ENCODE measurements at places on chromosomes 2 and 18. TPM values are rescaled to one million over a fixed set of nuclear protein-coding genes. Genes with fewer than 3 reads are reported as not detected.

- ATAC-seq: no peak
These were observed 4.0 kb upstream of the RTN4 start for GRCh38 chr2:55054106-55054875.

GRCh38 chr18:10519366-10519765, 6.5 kb upstream of the NAPG start:
- ATAC-seq: peak; percentile 8

DNA sequence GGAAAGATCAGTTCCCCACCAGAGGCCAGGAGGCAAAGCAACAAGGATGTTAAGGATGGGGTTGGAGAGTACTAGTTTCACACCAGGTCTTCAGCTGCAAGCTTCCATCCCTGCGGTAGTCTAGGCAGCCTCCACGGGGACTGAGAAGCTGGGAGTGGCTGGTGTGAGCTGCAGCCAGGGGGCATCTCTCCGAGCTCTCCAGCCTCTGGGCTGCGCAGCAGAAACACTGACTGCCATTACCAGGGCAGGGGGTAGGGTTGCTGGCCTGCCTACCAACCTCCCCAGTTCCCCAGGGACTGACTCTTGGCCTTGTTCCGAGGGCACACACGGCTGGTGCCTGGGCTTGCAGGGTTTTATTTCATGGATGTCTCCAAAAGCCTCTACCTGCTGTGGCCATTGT, 15.9 kb downstream of the GATA6 start:
- peak; percentile 28 for ATAC-seq

GRCh38 chr2:96345868-96346462, 10.4 kb downstream of the NCAPH start:
- no peak for ATAC-seq

DNA sequence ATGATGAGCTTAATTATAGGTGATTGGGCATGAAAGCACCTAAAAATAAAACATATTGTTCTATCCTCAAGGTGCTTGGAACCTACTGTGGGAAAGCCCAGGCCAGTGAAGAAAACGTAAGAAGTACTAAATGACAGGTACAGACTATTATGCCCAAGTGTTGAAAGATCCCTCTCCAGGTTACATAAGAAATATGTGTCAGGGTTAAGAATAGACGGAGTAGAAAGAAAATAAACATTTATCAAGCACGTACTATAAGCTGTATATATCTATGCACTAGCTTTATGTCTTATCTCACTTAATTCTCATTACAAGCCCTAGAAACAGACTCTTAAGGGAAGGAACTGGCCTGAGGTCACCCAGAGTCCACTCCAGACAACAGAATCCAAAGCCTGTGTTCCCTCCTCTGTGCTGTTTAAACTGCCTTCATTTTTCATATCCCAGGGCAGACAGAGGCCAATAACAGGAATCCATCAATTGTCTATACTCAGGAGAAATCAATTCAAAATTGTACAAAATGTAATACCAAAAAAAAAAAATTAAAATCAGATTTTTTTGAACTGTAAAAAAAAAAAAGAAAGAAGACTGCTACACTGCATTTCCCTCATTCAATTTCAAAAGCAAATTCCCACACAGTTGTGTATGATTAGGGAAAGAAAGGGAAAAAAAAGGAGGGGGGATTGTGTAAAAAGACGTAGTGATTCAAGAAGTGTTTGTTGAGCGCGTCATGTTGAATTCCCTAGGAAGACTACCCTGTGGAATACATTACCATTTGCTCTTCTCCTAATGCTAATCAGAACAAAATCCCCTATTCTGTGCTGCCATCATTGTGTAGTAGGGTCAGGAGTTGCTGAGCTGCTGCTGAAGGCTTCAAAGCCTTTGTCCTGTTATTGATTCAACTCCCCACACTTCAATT, 156.3 kb downstream of the IRS1 start:
- ATAC-seq: no peak

- ATAC-seq: no peak
These were observed 270.4 kb upstream of the MC4R start for GRCh38 chr18:60643009-60643408.

GRCh38 chr2:67476809-67477790, 80.0 kb downstream of the ETAA1 start:
- peak; percentile 48 for ATAC-seq

GRCh38 chr2:132751836-132752235, 81.8 kb upstream of the LYPD1 start:
- no peak for ATAC-seq

GRCh38 chr18:63207143-63207790, 112.3 kb downstream of the BCL2 start:
- ATAC-seq: no peak

GRCh38 chr2:9248363-9248762, 41.8 kb downstream of the ASAP2 start:
- no peak for ATAC-seq

DNA sequence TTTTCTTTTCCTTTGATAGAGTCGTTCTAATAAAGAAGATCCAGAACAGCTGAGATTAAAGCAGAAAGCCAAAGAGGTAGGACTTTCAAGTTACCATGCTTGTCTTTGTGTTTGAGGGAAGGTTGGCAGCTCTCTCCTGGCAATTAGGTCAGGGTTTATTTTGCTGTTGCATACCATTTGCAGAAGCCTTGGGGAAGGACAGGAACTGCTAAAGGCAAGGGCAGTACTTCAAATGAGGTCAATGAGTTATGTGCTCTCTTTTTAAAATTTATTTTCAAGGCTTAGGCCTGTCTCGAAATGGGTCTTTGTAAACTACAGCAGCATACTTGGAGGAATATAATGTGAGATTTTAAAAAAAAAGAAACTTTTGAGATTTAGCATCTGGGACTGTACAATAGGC, 108.9 kb downstream of the TAF4B start:
- ATAC-seq: no peak

DNA sequence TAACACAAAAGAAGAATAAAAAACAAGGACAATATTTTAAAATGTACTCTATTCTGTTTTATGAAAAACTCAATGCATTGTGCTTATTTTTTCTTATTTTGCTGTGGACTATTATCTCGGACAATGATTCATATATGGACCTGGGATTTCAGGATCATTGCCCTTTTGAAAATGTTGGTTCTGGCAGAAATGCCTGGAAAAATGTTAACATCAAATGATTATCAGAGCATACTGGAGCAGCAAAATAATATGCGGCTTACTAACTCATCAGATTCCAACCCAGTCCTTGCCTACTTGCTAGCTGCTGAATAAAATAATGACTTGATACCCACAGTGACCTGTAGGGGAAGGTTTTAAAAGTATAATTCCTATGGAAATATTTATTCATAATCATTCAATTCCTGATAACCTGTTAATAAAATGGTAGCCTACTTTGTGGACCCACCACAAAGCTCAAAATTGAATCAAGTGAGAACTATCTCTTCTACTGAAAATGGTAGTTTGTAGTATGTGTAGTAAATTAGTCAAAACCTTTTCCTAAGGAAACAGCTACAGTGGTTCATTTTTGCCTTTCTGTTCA, 117.4 kb downstream of the NEB start:
- no peak for ATAC-seq

DNA sequence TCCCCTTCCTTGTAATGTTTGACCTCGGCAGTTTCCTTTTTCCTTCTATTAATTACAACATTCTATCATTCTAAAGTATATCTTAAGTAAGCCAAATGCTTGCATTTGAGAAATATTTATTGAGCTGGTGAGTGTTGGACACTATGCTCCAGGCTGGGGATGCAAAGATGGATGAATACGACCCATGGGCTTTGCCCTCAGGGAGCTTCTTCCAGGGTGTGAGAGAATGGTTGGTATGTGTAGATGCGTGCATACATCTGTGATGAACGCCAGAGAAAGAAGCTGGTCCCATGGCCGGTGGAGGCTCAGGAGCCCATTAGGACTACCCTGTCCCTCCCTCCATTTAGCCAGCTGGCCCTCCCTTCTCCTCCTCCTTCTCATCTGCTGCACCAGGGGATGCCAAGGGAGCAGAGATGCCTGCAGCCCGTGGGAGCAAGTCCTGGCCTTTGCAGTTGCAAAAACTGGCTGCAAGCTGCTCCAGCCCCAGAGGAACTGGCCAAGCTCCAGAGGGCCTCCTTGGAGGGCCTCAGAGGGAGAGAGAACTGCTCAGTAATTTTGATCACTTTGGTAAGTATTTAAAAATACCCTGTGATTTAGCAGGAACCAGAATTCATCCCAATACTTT, 65.7 kb upstream of the FOSL2 start:
- ATAC-seq: no peak

- no peak for ATAC-seq
These were observed 81.3 kb upstream of the PIK3C3 start for GRCh38 chr18:41873730-41874129.

GRCh38 chr2:60569680-60570111, 16.2 kb upstream of the BCL11A start:
- ATAC-seq: no peak

DNA sequence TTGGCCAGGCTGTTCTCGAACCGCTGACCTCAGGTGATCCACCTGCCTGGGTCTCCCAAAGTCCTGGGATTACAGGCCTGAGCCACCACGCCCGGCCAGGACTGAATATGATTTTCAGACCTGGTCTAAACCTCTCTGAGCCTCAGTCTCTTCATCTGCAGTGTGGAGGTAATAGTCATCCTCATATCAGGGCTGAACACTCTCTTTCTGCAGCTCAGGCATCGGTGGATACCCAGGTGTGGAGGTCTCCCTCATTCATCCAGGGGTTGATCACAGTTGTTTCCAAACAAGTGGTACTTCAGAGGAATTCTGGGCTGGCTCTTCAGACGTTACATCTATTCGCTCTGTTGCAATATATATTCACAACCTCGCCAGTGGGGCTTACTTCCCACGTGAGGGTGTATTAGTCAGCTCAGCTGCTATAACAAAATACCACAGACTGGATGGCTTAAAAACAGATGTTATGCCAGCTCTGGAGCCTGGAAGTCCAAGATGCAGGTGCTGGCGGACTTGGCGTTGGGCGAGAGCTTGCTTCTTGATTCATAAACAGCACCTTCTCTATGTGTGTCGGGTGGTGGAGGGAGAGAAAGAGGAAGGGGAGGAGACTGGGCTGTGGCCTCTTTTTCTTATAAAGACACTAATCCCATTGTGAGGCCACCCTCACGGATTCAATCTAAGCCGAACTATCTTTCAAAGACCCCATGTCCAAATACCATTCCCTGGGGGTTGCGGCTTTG, 2.9 kb upstream of the MBP start:
- no peak for ATAC-seq

DNA sequence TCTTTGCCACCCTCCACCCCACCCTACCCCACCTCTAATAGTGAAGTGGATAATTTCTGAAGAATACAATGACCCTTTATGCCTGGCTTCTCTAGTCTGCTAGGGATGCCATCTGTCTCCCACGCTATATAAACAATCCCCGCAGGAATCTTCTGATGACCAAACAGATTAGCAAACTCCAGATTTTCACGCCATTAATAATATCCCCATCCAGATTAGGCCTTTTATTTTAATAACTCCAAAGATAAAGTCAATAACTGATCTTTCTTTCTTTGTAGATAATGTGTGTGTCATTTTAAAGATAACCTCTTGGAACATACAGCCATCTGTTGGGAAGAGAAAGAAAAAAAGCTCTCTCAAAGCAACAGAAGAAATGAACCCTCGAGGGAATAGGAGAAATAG, 47.9 kb upstream of the CCDC150 start:
- ATAC-seq: no peak

GRCh38 chr2:58221909-58222308, 19.2 kb downstream of the FANCL start:
- ATAC-seq: no peak

DNA sequence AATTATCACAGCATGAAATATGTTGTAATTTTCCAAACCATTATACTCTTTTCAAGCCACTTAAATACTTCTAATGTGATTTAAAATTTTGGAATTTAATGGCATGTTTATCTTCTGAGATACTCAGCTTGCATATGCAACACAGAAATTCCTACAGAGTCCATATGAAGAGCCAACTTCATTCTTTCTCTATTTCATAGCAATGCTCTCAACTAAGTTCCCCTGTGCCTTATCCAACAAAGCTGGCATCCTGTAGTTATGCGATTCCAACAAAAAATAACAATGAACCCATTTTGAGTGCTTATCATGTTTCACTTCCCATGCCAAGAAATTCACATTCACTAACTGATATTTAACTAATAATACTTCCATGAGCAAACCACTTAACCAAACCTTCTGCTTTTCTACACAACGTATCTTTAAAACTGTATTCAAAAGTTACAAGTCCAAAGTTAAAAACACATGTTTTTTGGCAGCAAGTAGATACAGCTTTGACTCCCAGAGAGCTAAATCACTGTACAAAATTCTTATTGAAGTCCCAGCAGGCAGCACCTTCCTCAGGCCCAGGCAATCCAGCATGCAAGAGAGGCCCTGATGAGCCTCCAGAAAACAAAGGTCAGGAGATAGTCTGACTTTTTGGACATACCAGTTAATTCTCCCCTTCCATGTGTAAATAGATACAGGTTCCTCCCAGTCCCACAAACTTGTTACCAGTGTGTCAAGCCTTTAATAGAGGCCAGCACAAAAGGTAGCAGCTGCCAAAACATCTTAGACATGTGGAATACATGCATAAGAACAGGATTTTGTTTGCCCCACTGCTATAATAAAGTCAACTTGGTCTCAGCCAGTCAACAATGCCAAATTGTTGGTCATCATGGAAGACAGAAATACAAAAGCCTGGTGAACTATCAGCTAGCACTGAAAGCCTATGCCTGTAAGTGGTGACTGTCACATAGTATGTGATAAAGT, 113.1 kb upstream of the WDR75 start:
- no peak for ATAC-seq

- no peak for ATAC-seq
These were observed 39.5 kb upstream of the LBH start for GRCh38 chr2:30191819-30192271.

GRCh38 chr18:45730832-45731575, 7.0 kb downstream of the SLC14A1 start:
- no peak for ATAC-seq

DNA sequence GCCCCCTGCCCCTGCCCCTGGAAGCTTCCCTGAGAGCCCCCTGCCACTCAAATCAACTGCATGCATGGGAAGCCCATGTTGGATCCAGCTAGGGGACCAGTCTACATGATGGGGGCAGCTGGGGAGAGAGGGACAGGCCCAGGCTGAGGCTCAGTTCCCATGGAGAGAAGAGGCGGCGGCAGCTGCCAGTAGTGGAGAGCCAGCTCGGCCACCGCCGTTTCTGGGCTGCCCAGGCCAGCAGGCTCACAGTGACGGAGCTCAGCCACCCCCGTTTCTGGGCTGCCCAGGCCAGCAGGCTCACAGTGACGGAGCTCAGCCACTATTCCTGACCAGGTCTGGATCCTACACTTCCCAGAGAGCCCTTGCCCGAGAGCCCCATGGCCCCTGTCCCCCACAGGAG, 3.6 kb downstream of the MAB21L4 start:
- no peak for ATAC-seq

DNA sequence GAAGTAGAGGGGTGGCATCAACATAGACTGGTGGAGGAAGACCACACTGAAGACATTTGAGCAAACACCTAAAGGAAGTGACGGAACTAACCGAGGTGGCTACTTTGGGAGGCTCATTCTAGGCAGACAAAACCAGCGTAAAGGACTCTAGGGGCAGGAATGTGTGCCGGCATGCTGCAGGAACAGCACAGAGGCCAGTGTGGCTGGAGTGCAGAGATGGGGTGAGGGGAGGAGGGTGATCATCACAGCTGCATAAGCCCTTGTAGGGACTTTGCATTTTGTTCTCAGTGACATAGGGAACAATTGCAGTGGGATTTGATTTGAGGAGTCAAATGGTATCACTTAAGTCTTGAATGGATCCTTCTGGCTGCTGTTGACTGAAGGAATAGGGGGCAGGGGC, 253.5 kb downstream of the NCKAP5 start:
- no peak for ATAC-seq

Gene WDR54
- 8.1 TPM for total RNA-seq

Gene ANO7
- 0.16 TPM for total RNA-seq

Gene TMEM37
- 3.0 TPM for total RNA-seq

Gene RELCH
- 30.4 TPM for total RNA-seq

Gene INHBB
- 0.31 TPM for total RNA-seq

Gene EML6
- 0.78 TPM for total RNA-seq

All from gastroesophageal sphincter (tissue), 4 donors.